Astrocyte (in vitro differentiated cells and primary cell): ENCODE measurements at places on chromosomes 3 and 15. TPM values are rescaled to one million over a fixed set of nuclear protein-coding genes. Genes with fewer than 3 reads are reported as not detected.

The CLDND1 gene
- total RNA-seq: 104 and 109 TPM in 2 replicates

The KLF15 gene
- total RNA-seq: 0.29 and 0.34 TPM in 2 replicates

The GOLGA8O gene
- 1.2 and 2.5 TPM in 2 replicates for total RNA-seq

The PLA2G4E gene
- total RNA-seq: not detected in 2 replicates

The CFAP91 gene
- 0.16 TPM in 1 of 2 replicates, not detected in the other for total RNA-seq

The CLASP2 gene
- total RNA-seq: 56.3 and 65.0 TPM in 2 replicates

The STRIT1 gene
- not detected in 2 replicates for total RNA-seq

The KCNMB3 gene
- 0.75 and 1.7 TPM in 2 replicates for total RNA-seq

The TMF1 gene
- 46.0 and 46.8 TPM in 2 replicates for total RNA-seq
